ENCODE measurements at places on chromosomes 4 and X.

- peak; percentile 7 for DNase-seq
These were observed 142.9 kb downstream of the TMEM164 start for GRCh38 chrX:110145854-110146253.

- peak; percentile 63 for DNase-seq
These were observed 70.1 kb upstream of the ENPP6 start for GRCh38 chr4:184287697-184288255.

GRCh38 chrX:130105244-130105643, 5.1 kb downstream of the ELF4 start:
- DNase-seq = no peak

GRCh38 chr4:3874525-3875110, 108.4 kb downstream of the ADRA2C start:
- no peak for DNase-seq

GRCh38 chr4:110009550-110009949, 96.9 kb downstream of the EGF start:
- DNase-seq = no peak

- DNase-seq = peak; percentile 21
These were observed 161.2 kb upstream of the WDFY3 start for GRCh38 chr4:85127653-85128052.

DNA sequence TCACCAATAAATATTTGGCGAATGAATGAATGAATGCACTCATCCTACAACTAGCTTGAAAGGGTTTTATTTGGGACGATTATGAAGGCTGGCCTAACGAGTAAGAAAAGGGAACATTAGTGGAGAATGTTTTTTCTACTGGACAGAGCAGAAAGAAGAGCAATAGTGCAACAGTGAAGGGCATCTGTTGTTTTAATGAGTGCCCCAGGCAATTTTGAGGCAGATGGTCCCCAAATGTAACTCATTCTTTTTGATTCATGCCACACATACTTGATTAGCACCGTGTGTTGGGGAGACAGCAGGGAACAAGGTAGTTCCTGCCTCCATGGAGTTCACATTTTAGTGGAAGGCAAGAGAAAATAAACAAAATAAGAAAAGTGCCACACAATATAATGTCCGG, 22.7 kb upstream of the INTS6L start:
- DNase-seq = no peak

GRCh38 chr4:77193511-77194102, 36.6 kb downstream of the CCNG2 start:
- DNase-seq = no peak

- DNase-seq = no peak
These were observed 11.1 kb upstream of the GPM6A start for GRCh38 chr4:175823015-175823742.

- DNase-seq = no peak
These were observed 82.4 kb upstream of the MTM1 start for GRCh38 chrX:150486011-150486410.

GRCh38 chrX:116379854-116380253, 56.6 kb upstream of the SLC6A14 start:
- peak; percentile 58 for DNase-seq

- no peak for DNase-seq
These were observed 103.0 kb downstream of the HHIP start for GRCh38 chr4:144748814-144749555.

DNA sequence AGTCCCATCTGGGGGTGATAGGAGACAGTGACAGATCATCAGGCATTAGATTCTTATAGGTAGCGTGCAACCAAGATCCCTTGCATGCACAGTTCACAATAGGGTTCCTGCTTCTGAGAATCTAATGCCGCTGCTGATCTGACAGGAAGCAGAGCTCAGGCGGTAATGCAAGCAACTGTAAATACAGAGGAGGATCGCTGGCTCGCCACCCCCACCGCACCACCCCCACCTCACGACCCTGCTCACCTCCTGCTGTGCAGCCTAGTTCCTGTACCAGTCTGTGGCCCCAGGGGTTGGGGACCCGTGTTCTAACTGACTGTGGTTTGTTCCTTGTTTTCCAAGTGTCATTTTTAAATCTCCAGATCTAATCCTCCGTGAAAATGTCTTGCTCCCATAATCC, 89.0 kb upstream of the MAPK10 start:
- DNase-seq = no peak

DNA sequence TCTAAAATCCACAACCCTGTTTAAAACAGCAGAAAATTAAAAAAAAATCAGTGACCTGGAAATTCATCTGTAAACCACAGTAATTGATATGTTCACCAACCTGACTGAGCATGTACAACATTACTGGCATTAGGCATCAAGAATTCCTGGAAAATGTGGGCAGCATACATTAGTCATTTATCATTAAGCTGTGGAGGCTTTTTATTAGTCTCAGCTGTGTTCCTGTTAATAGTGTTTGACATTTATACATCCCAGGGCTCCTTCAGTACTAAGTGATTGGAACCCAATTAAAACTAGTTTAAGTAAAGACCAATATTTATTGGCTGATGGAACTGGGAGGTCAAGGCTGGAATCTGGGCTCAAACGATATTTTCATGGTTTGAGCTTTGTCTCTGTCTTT, 227.3 kb upstream of the GIMD1 start:
- DNase-seq = peak; percentile 19

DNA sequence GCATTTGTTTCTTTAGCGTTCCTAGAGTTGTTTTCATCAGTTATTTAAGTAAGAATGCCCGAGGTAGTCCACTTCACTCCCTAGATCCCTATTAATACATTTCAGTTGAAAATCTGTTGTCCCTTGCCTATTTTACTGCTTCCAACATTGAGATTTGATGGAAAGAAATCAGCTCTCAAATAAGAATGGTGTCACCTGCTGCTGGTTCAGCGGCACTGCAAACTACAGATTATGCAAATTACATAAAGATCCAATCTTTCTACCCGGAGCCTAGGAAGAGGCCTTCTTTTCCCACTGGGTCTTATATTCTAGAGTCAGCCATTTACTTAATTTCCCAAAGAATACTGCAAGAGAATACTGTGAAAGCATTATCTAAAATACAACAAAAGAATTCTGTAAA, 597.6 kb upstream of the MAGEB2 start:
- no peak for DNase-seq

DNA sequence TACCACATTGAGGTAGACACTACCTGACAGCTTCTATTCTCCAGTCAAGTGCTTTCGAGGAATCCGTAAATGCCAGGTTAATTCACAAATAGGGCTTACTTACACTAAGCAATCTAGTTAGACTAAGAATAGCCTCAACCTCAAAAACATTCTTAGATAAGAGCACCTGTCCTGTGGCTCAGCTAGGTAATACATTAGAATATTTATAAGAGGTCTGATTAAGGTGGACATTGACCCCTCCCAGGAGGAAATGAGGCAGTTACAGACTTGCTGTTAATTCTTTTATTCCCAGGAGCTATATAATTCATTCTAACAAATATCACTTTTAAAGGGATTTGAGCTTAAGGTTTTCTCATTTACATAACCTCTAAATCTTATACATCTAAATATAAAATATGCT, 758.1 kb downstream of the GRID2 start:
- DNase-seq = no peak

- no peak for DNase-seq
These were observed 13.7 kb downstream of the PPP2R3B start for GRCh38 chrX:372856-373640.

DNA sequence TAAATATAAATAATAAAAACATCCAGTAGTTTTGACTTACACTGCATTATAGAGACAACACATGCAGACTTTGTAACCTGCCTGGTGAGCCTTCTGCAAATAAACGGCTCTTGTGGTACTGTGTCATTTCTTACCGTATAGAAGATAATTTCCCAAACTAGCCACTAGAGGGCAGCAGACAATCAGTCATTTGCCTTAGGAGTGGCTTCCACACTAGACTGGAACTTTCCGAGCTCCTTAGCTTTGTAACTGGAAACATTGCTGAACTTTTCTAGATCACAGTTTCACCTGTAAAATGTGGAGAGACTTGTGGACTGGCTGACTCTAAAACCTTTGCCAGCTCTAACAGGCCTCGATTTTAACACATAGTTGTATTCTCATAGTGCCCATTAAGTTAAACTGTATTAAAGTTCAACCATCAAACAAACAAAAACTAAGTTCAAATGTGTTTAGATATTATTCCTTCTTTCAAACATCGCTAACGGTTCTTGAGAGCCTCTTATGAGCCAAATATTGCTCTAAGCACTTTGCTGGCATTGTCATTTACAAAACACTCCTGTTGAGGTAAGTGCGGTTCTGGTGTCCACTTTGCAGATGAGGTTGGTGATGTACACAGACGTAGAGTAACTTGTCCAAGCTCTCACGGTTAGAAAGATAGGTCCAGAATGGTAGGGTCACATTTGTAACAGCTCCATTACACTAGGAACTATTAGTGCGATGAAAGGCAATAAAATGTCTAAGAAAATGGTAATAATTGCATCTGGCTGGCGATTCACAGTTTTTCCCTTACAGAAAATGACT, 345.5 kb downstream of the ANK2 start:
- DNase-seq = peak; percentile 54

DNA sequence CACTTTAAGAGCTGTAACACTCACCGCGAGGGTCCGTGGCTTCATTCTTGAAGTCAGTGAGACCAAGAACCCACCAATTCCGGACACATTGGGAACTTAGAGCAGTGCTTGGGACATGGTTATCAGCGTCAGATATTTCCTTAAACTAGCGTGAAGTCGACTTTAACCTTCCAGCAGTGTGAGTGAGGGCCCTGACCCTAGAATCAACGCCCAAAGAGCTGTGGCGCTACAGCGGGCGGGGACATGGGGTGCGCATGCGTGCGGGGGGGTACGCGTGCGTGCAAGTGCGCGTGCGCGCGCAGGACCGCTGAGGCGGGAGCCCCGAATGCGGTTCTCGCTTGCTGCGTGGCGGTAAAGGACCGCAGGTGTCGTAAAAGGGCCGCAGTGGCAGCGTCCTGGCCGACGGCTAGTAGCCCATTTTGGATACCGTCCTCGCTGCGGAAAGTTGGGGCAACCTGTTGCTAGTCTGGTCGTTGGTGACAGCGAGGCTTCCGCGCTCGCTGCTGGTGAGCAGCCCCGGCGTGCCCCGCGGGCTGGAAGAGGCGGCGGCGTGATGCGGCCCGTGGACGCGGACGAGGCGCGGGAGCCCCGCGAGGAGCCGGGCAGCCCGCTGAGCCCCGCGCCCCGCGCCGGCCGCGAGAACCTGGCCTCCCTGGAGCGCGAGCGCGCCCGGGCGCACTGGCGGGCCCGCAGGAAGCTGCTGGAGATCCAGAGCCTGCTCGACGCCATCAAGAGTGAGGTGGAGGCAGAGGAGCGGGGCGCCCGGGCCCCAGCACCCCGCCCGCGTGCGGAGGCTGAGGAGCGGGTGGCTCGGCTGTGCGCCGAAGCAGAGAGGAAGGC, 19.8 kb upstream of the S100P start:
- DNase-seq = peak; percentile 82

- DNase-seq = no peak
These were observed 31.2 kb downstream of the PHEX start for GRCh38 chrX:22063284-22063683.

DNA sequence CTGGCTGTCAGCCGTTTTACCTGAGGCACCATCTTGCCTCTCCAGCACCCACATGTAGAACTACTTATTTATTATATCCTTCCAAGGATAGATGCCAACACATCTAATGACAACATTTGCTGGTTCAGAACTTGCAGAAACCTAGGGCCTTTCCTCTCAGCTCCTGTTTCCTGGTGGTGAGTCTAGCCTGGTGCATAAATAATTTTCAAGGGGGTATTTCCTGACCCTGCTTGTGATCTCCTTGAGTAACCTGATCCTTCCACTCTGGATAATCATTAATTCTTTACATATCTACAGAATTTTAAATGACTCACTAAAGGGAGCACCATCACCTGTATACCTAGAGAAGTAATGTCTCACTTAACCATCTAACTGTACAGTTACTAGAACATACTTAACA, 153.4 kb downstream of the PPARGC1A start:
- DNase-seq = no peak

DNA sequence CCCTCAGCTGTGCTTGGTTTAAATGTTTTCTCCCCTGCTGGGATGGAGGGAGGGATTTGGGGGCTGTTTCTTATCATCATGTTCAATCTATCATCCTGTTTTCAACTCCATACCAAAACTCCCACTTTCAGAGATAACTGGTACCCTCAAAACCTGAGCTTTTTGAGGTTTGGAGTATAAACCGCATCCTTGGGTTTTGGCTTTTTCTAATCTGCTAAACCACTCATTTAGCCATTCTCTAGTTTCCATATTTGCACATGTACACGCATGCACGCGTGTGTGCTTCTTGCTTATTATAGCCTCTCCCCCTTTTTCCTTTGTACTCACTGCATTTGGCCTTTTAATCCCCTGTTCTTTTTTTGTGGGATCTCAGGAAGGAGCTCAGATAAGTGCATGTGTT, 116.7 kb upstream of the TEX13D start:
- DNase-seq = no peak

- no peak for DNase-seq
These were observed 1043.3 kb downstream of the FAT4 start for GRCh38 chr4:126358041-126358440.

- peak; percentile 52 for DNase-seq
These were observed 94.5 kb downstream of the ANXA3 start for GRCh38 chr4:78645853-78646757.

DNA sequence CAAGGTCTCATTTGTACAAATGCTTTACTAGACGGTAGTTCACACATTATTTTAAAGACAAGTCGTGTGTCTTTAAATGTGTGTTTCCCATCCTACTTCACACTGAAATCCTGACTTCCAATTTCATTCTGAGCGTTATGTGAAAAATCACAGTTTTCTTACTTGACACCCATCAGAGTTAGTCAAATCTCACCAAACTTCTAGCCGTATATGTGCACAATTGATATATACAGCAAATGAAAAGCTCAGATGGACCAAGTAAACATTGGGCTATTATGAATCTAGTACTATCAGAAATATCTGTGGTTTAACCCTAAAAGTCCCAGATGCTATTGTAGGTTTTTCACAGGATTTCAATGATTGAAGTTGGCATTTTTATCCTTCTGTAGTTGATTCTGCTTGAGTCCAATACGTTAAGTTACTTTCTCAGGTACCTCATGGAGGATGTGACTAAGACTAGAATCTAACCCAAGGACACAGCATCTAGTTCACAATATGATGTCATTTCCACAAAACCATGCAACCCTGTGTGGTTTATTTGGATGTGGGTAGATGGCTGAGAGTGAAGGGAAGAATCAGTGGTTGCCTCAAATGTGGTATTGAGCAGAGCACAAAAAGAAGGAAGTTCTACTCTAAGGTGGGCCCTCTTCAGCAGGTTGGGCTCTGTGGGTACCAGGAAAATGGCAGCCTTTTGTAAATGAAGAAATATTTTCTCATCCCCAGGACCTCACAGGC, 22.1 kb upstream of the TRIM60 start:
- DNase-seq = no peak

GRCh38 chr4:86043755-86044592, 315.9 kb downstream of the MAPK10 start:
- peak; percentile 12 for DNase-seq

- DNase-seq = no peak
These were observed 39.0 kb downstream of the CPLX1 start for GRCh38 chr4:786861-787300.

- no peak for DNase-seq
These were observed 2464.6 kb downstream of the PCDH7 start for GRCh38 chr4:33184657-33185290.

All from retinal pigment epithelial cell (primary cell).